SK-MEL-5 (cell line): ENCODE measurements at places on chromosomes 7 and 10. TPM values are rescaled to one million over a fixed set of nuclear protein-coding genes. Genes with fewer than 3 reads are reported as not detected.

PCGF5 gene
- total RNA-seq: 22.1 and 24.4 TPM in 2 replicates

DNA sequence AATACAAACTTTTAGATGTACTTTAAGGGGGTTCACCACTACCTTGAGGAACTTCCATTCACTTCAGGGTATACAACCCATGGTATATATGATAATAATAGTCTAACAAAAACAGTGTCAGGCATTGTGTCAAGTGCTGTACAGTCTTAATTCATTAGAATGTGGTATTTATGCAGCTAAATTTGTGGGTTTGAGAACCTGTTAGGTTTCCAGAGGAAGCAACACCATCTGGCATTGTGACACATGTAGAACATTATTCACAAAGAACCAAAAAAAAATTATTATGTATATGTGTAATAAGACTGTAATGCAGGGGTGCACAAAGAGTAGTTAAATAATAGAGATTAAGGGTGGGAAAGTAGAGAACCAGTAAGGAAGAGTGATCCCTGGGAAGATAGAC, 26.3 kb downstream of the TMEM60 start:
- DNase-seq: no peak

DNA sequence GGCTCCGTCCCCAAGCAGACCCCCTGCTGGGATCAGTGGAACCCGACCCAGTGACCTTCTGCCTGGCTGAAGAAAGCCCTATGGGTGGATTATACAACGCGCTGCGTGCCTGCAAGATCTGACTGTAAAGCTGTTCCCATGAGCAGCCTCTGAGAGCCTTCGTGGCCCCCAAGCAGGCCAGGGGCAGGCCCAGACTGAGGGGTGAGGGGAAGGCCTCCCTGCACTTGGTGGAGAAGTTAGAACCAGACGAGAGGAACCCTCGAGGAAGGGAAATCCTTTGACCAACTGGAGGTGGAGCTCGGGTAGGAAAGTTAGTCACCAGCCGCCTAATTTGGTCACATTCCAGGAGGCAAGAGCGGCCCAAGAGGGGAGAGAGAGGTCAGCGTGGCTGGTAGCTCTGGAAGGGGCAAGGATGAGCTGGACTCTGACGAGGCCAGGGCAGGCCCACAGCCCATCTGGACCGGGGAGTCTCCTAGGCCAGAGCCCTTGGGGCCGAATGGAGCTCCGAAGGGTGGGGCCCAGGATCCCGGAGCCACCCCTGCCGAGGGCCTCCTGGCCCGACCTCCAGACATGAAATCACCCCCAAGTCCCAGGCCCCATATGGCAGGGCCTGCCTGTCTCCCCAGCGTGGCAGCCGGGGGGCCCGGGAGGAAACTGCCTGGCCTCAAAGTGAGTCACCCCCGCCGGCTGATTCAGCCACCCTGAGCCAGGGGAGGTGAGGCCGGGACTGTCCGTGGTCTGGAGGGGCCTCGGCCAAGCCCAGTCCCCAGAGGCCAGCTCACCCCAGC, 23.3 kb upstream of the PDGFA start:
- DNase-seq: no peak

DNA sequence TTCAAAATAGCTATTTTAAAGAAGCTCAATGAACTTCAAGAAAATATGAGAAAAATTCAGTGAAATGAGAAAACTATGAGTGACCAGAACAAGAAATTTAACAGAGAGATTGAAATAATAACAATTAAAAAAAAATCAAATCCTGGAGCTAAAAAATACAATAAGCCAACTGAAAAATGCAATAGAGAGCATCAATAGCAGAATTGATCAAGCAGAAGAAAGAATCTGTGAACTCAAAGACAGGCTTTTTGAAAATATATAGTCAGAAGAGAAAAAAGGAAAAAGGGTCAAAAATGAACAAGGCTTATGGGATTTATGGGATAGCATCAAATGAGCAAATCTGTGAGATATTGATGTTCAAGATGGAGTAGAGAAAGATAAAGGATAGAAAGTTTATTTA, 133.0 kb downstream of the OTUD1 start:
- no peak for DNase-seq
